ENCODE measurements at places on chromosomes 1 and 21.

GRCh38 chr1:17624611-17625233, 85.2 kb downstream of the ARHGEF10L start:
- no peak for DNase-seq

- DNase-seq, result no peak
Measured at GRCh38 chr1:31593136-31593665, 16.9 kb downstream of the TINAGL1 start.

- peak; percentile 45 for DNase-seq
Measured at GRCh38 chr1:21295002-21295401, 4.7 kb upstream of the ECE1 start.

DNA sequence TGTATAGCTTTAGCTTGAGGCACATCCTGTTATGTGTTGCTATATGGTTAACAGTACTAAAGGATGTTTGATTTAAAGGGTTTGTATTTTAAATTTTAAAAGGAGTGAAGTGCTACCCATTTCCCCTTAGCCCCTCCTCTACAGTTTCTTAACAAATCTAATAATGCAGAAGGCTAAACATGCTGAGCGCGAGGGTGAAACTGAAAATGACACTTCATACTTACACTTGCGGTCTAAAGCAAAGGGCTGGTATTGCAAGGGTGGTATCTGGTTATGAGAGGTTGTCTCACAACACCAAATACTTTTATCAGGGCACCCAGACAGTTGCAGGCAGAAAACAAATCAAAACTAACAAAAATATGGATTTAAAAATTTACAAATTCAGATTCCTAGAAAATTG, 172.3 kb downstream of the SIPA1L2 start:
- no peak for DNase-seq
